ENCODE measurements at places on chromosomes 7 and 10.

- DNase-seq, result no peak
These were observed 10.0 kb upstream of the TMEM229A start for GRCh38 chr7:124042826-124043225.

DNA sequence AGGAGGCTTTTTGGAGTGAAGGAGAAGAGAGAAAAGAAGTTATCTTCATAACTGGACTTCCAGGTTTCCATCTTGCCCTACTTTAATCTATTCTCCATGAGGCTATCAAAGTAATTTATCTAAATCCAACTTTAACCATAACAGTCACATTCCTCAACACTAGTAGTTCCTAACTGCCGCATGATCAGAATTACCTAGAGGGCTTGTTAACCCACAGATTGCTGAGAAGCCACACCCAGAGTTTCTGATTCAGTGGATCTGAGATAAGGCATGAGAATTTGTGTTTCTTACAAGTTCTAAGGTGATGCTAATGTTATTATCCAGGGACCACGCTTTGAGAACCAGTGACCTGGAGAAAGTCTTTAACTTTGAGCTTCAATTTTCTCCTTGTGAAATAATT, 8.3 kb upstream of the COL1A2 start:
- DNase-seq, result no peak

DNA sequence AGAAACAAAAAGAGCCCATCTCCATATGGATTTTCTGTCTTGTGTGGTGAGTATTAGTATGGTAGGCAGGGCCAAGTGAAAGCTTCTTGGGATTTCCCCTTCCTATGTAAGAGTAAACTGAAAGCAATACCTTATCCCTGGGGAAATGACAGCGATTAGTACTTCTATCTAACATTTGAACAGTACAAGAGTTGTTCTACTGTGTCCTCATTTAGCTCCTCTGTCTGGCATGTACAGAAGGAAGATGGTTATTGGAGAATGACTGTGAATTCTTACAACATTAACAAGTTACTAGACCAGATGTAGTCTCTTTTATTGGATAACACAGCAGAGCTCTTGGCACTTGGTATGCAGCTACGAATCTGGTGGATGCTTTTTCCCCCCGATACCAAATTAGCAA, 17.9 kb upstream of the TRIL start:
- no peak for DNase-seq

GRCh38 chr10:13115832-13116803, 16.2 kb downstream of the OPTN start:
- no peak for DNase-seq

DNA sequence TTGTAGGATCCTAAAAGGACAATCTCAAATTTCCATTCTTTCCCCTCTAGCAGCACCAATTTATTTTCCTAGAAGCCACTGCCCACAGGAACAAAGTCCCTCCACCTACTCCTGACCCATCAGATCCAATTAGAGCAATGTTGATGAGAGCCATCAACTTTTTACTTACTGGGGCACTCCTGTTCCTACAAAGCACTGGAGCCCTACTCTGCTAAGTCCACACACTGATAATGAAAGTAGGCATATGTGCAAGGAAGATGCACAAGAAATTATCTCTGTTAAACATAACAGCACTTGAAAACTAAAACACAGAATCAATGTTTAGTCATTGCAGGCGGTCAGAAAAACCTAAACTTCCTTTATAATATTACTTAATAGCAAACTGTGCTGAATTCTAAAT, 3.6 kb downstream of the HERPUD2 start:
- DNase-seq, result no peak

DNA sequence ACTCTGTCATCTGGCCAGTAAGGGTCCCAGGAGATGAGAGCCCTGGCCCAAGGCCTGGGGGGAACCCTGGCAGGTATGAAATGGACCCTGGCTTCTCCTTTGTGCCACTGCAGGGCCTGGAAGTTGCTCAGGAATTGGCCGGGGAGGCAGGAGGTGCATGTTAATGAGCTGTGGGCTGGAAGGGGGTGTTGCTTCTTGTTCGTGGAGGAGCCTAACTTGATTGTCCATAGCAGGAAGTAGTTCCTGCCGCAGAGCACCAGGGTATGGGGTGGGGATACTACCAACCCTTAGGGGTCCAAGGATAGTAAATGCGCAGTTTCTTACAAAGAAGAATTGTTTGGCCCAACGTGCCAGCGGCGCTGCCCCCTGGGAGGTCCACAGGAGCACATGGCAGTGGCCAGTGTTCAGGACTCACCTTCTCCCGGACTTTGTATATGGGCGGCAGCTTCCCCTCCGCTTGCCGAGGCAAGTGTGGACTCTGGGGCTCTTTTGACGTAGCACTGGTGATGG, 21.5 kb downstream of the TEX36 start:
- no peak for DNase-seq

DNA sequence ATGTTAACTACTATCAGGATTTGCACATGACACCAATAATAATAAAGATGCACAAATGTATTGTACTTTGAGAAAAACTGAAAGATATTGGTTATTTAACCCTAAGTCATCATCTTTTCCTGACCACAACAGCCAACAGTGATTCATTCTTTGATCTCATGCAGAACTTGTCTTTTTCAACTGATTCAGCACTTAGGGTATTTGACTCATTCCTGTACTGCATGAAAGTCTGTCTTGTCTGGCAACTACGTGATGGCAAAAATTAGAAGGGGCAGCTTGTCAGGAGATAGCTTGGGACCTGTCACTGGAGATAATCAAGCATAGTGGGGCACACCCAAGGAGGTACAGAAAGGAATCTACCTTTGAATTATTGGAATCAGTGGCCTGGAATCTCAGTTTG, 77.8 kb upstream of the LRRC17 start:
- DNase-seq, result no peak

DNA sequence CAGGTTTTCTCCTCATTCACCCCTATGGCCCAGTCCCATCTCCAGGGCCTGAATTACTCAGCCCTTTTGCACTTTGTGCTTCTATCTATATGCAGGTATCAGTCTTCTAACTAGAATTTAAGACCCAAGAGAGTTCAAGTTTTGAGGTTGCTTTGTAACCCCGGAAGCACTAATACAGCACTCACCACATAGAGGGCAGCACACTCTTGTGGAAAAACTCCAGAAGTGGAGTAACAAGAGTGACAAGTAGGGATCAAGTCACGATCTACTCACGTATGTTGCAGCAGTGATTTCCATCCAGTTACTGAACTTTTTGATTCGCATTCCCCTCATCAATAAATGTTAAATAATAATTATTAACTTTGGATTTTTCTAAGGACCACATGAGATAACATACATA, 151.0 kb downstream of the CHCHD3 start:
- DNase-seq, result no peak
